ENCODE measurements at places on chromosomes 4 and X.

DNA sequence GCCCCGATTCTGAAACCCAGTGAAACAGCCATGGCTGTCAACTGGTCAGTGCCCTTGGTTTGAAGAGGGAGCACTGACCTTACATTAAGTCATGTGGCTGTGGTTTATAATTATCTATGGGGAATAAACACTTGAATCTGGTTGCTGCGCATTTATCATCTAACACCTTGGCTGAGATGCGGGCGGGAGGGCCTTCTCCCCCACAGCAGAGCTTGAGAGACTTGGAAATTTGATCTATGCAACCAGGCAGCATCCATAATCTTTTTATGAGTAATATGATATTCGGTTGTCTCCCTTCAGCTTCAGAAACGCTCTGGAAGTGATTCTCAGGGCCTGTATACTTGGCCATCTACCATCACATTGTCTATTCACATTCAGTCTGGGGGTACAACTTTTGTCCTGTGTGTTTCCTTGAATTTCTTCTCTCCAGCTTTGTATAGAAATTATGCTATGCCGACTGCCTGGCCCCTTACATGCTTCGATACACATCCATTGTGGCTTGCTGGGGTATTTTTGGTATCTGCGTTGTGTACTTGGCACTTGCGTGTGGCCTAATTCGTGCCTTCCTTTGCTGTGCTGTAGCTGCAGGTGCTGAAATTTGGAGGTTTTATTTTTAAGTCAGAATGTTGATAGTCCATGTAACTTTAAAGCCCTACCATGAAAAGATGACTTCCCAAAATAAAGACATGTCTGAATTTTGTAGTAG is 321.6 kb downstream of the ARHGAP10 start:
- DNase-seq = no peak

GRCh38 chr4:4491396-4491893 is 50.4 kb downstream of the STX18 start:
- DNase-seq = no peak

DNA sequence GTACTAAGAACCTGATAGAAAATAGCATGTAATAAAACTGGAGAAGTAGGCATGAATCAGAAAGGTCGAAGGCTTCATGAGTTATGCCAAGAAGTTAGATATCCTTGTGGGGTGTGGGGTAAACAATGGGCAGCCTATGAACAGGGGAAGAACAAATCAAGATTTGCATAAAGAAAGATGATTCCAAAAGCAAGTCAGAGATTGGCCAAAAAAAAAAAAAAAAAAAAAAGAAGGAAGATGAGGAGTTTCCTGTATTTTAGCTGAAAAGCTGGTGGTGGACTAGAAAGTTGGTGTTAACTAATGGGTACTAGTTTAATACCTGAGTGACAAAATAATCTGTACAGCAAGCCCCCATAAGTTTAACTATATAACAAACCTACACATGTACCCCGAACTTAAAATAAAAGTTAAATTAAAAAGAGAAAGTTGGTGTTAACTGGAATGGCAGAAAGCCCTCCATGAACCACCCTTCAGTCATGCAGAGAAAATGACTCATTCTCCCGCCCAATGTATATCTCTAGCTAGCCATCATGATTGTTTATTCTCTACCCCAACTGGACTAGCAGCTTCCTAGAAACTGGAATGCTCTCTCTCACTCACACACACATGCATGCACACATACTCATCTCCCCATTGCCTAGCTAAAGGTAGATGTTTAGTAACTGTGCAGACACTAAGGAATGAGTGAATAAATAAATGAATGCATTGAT is 41.7 kb downstream of the ATP11C start:
- no peak for DNase-seq

- DNase-seq = no peak
These were observed 1.7 kb upstream of the MTM1 start for GRCh38 chrX:150566734-150567182.

DNA sequence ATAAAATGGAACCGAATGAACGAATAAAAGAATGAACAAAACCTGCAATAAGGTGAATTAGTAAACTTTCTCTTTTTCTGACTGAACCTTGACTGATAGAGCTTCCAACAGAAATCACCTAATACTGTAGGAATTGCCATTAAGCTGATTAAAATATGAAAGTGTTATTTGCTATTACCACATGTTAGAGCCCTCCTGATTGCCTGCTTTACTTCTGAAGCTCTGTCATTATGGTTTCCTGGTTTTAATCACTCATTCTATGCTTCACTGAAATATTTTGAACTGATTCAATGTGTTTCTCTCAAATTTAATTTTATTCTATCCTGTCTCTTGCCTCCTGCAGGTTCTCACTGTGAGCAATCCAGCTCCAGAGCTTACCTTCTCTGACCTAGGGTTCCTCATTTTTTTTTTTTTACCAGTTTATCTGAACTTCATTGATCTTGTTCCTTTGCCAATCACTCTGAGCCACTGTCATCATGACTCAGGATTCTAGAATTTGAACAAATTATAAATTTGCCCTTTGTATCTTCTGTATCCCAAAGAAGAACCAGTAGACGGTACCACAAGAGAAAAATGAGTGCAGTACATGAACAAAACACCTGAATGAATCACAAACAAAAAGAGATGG is 48.1 kb upstream of the UGT2B15 start:
- no peak for DNase-seq

DNA sequence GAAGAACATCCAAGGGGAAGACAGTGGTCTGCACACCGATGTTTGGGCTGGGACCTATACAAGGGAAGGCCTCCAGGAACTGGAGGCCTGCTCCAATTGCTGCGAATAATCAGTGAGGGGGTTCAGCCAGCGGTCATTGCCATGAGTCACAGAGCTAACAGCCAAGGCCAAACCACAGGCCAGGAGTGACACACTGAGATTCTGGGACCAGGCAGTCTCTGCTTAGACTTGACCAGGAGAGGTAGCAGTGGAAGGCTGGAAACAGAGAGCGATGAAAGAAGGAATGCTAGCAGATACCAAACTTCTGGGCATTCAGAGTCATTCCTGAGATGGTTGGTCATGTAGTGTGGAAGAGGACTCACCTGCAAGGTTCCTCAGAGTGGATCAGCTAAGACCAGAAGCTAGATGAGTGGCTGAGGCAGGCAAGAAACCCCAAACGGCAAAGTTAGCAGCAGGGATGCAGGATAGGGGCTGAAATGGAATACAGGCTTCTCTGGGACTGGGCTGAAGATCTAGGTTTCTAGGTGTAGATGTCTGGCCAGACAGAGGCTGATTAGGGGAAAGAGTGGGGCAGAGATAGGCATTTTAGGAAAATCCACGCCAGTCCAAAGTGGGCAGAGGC is 54.7 kb downstream of the CNGA2 start:
- DNase-seq = no peak

DNA sequence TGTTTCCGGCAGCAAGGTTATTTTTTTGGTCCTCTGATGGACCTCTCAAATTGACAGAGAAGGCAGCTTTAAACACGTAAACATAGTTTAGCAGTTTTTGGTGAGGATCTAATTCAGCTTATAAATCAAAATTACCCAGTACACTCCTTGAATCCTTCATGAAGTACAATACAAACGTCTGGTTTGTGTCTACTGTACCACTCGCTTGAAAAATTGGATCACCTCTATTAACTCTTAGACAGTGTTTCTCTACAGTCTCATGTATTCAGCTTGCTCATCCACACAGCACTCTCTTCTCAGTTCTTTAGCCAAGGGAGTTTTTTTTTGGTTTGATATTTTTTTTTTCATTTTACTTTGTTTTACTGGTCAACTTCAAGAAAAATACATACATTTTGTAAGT is 113.5 kb downstream of the RNF150 start:
- DNase-seq = no peak

DNA sequence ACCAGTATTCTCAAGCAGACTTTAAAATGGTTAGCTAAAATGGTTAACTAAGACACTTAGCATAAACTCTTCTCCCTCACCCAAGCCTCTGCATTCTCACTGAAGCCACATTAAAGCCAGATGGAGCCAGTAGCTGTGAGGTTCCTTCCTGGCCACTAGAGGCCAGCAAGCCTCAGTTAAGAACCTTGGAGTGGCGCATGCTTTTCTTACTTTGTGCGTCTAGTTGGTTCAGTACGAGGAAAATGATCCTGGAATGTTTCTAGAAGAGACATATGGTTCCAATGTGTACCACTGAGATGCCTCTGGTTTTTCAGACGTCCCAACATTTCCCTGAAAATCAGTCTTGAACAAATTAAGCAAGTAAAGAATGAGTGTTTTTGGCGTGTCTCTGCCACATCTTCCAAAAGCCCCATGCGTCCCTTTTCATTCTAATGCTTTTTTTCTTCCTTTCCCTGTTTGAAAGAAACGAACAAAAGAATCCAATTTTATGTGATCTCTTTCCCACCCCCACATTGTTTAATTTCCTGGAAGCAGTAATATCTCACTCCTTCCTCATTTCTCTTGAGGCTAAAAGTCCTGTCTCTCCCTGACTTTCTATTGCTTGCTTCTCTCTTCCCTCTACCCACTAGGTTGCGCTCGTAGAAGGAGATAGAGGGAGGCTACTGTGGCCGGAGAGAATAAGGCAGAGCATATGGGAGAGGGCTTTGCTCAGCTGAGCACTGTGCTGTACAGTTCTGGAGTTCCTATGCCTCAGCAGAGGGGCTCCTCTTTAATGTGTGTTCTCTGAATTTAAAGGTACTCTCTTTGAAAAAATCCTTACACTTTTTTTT is 82.9 kb upstream of the TAB3 start:
- no peak for DNase-seq

GRCh38 chrX:20968996-20969395 is 405.2 kb upstream of the CNKSR2 start:
- DNase-seq = no peak

Measured in stimulated activated CD4-positive, alpha-beta T cell treated with anti-CD3 and anti-CD28 coated beads, TNF-alpha, amount 100 ng/mL, for 48 hours (primary cell).